ENCODE measurements at places on chromosomes 4 and X.
A peak's percentile ranks its signal among the peaks of the same experiment; 100 is the strongest.

DNA sequence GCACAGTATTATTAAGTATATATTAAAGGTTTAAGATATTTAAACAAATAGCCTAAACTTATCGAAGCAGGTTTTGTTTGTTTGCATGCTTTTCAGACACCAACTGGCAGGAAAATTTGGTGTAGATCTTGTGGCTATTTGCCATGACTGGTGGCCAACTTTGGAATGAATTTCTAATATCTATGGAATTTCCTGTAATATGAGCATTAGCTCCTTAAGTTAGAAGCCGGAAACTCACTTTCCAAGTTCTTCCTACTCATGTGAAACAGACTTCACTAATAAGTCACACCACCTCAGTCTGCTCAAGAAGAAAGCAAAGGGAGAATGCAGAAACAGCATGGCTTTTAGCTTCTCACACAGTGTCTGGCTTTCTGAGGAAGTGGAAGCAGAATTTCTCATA is 563.9 kb downstream of the GRXCR1 start:
- no peak for DNase-seq

- DNase-seq, result no peak
Observed at GRCh38 chr4:137514406-137515111, 17.7 kb downstream of the PCDH18 start.

DNA sequence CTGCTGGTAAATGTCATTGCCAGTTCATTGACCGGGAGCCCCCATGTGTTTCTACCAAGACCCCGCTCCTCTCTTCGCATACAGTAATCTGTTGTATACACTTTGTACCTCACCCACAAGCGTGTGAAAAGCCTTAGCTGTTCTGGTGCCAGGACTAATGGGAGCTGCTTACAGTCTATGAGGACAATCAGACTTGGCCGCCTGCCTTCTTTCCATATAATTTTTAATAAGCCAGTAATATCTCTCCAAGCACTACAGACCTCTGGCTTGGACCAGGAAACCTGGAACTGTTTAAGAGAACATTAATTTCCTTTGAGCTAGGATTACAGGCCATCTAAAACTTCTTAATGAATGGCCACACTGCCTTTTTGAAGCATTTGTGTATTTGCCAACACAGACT is 149.7 kb upstream of the MSX1 start:
- DNase-seq, result no peak

GRCh38 chr4:165052627-165053026 is 1.0 kb upstream of the TRIM75 start:
- no peak for DNase-seq

DNA sequence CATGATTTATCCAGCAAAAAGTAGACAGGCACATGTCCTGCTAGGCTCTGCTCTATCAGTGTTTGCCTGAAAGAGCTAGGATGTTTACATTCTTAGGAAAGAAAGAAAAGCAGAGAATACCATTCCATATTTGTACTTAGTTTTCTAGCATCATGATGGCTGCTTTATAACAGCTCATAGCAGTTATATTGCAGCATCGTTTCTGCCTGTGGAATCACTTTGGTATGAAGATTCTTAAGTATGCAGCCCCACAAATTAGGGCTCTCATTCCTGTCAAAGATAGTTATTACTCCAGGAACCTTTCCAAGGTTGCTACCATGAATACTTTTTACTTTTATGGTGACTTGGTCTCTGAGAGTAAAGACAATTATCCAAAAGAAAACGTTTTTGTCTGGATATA is 119.0 kb upstream of the MYOZ2 start:
- no peak for DNase-seq

DNA sequence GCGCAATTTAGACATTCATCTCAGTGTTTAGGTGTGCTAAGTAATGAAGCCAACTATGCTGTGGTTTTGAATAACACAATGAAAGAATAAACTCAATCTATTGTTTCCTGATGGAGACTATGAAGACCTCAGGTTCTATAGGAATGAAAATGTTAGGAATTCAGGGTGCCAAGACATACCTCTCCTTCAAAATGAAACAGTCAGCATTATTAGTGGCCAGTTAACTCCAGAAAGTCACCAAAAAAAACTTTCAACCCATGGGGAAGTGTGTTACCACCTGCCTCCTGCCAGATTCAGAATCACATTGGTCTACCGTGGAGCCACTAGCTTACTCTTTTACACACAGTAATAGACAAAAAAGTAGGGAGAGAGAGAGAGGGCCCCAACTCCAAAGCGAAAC is 352.9 kb downstream of the GABRG1 start:
- DNase-seq, result no peak

- DNase-seq, result peak; percentile 71
Observed at GRCh38 chrX:65528705-65529340, 5.8 kb downstream of the LAS1L start.

GRCh38 chr4:76309939-76310550 is 3.5 kb downstream of the STBD1 start:
- DNase-seq, result no peak

DNA sequence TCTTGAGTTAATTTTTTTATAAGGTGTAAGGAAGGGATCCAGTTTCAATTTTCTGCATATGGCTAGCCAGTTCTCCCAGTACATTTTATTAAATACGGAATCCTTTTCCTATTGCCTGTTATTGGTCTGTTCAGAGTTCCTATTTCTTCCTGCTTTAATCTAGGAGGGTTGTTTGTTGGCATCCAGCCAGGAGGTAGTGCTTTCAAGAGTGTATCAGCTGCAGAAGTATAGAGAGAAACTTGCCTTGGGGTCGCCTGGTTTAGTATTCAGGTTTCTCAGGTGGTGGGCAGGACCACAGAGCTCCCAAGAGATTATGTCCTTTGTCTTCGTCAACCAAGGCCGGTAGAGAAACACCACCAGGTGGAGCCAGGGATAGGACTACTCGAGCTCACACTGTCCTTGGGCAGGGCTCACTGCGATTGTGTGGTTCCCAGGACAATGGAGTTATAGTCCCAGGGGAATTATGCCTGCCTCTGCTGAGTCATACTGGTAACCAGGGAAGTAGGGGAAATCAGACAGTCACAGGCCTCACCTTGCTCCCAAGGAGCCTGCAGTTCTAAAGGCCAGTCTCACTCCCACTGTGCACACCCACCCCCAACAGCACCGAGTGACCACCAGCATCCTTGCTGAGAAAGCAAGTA is 168.1 kb downstream of the VSIG4 start:
- DNase-seq, result no peak

GRCh38 chrX:50768801-50769200 is 45.2 kb downstream of the SHROOM4 start:
- DNase-seq, result no peak

- DNase-seq, result no peak
Observed at GRCh38 chrX:30659421-30659820, 6.2 kb downstream of the GK start.

DNA sequence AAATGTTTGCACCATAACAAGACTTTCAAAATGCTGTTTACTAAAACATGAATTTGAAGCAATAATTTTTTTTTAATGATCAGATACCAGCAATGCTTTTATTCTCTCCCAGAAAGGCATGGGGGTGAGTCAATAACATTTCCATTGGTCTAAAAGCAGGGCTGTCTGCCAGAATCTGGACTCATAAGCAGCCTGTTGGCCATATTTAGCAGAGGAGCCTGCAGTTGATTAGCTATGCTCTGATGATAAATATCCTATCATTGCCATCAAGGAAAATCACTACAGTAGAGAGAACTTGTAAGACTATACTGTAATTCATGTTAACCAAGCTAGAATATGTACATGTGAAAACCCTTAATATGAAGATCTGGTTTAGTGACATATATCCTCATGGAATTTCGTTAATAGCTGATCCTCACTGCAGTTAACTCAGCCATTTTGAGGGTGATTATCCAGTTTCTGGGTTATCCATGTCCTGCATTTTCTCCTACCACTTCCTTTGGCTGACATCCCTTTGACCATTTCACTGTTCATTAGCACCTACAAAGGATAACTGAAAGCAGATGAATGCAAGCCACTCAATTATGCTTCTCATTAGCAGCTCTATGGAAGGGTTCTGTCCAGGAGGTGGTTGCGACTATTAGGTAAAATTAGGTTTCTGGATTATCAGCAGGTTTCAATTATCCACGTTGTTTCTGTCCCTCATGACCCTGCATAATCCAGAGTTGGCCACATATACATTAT is 72.9 kb upstream of the DIAPH2 start:
- DNase-seq, result no peak

DNA sequence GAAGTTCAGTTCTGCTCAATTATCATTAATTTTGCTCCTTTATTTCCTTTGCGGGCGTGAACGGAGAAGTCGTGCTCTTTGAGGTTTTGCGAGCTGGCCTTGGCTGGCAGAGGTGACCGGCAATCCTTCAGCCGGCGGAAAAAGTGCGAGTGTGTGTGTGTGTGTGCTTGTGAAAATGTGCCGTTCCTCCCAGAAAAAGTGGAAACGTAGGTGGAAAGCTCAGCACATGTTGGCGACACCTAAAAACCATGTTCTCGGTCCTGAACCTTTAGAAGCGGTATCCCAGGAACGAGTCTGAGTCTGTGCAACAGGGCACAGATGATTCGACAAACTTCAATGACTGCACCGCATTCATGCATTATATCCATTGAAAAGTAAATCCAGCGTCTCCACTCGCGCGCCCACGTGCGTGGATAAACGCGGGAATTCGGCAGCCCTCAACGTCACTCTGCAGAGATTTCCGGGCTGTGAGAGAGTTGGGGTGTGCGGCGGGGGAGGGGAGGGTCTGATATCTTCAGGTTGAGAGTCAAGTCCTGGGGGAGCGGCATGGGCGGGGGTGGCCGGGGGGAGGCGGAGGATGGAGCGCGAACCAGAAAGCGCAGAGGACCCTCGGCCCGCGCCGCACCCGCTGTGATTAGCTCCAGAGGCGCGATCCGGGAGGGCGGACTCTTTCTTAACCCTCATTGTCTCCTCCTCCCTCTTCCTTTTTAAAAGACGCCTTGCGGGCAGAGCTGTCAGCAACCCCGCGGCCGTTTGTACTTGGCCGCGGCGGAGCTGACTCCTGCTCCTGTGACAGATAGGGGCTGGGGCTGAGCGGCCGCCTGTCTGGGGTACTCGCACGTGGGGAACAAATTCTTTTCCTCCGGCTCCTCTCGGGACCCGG is at the start of gene SHISA3:
SHISA3 (plus strand) TSS at position 737 of the 883 bp plus-strand sequence. CDS start 569 bp downstream, outside the sequence.
- DNase-seq, result peak; percentile 47

- peak; percentile 21 for DNase-seq
Observed at GRCh38 chrX:20913760-20914159, 460.5 kb upstream of the CNKSR2 start.

GRCh38 chr4:6907658-6908191 is 1.9 kb upstream of the TBC1D14 start:
- DNase-seq, result no peak

GRCh38 chr4:2332201-2332975 is 70.5 kb upstream of the MXD4 start:
- DNase-seq, result no peak

- DNase-seq, result no peak
Observed at GRCh38 chr4:183920512-183920911, 15.4 kb downstream of the STOX2 start.

DNA sequence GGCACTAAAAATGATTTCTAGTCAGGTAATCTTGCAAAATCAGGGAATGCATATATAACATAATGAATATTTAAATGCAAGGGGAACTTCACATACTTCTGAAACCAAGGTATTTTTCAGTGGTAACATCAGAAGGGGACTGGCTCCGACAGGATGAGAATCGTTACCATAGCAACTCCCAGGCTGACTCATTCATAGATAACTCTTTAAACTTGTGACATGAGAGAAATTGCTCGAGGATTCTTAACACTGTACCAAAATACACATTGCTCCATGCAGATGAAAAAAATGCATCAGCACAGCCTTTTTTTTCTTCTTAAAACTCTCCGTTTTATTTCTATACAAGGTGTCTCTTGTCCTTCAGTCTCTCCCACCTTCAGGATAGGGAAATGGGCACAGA is 114.3 kb downstream of the GABRB1 start:
- no peak for DNase-seq

DNA sequence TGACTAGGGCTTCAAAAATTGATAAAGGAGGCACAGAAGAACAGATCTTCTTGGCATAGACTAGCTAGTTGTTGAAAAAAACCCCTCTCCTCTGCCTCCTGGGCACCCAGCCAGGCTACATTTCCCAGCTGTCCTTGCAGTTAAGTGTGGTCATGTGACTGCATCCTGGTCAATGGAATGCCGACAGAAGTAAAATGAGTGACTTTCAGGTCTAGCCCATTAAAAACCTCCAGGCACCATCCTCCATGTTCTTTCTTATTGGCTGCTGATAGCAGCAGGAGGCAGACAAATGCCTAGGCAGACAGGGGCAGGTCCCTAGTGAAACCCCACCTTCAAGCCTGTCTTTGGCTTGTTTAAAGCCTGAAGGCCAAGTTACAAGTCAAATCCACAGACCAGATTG is 35.3 kb downstream of the ATXN3L start:
- no peak for DNase-seq

DNA sequence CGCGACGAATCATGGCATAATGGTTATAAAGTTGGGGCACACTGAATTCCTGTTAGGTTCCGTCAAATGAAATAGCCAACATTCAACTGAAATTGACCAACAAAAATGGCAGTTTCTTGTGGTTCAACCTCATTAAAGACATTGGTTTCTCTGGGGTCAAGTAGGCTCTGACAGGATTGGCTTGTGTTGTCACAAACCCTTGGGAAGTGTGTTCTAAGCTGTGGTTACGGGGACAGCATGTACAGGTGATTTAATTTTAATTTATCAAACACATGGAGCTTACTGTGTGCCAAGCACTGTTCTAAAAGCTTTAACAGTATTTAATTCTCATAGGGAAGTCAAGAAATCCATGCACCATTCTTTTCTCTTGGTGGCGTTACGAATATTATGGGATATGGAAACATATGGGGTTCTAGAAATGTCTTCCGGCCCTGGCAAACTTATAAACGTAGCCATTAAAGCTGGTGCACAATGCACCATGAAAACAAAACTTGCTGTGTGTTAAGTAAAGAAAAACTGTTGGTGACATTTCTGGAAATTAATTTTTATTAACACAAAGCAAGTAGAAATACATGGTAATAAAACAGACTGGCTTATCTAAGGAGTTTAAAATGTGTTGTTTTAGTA is 891 bp downstream of the XK start:
- DNase-seq, result no peak

- DNase-seq, result no peak
Observed at GRCh38 chr4:74471264-74471663, 26.3 kb downstream of the AREG start.

DNA sequence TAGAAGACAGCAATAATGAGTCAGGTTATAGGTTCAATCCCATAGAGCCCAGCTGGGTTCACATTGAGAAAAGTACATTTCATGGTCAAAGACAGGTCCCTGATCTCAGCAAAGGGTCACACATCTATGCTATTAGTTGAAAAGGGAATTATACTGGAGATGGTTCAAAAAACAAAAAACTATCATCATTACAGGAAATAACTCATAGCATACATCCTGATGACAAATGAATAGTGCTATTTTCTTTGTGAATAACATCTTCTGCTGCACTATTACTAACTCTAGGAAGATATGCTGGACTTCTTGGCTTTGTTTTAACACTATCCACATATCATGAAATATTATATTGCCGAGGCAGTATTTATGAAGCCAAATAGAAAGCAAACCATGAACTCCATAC is 202.5 kb upstream of the MAB21L2 start:
- no peak for DNase-seq

Measured in stimulated activated CD8-positive, alpha-beta memory T cell treated with anti-CD3 and anti-CD28 coated beads, Interleukin-4, amount 100 ng/mL, for 48 hours (primary cell).